Activated CD8-positive, alpha-beta memory T cell treated with anti-CD3 and anti-CD28 coated beads for 4 hours (primary cell): ENCODE measurements at places on chromosomes 4 and X.

DNA sequence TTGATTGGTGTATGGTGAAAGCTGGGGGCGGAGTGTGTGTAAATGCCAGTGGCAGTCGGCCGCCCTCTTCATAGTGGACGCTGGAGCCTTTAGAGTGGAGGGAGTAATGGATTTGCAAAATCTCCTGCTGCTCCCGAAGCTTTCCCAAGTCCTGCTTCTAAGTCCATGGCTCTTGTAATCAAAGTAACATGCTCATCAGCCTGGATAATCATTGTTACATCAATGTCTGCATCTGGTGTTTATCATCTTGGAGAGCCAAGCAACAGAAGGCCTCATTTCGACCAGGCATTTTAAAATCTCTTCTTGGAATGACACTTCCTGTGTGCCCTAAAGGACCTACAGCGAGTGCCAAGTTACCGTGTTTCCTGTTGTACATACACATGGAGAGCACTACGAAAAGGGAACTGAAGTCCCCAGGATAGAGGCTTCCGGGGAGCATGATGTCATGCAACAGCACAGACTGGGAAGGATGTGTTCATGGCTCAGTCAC lies 32.2 kb downstream of the UNC5C start:
- no peak for DNase-seq

DNA sequence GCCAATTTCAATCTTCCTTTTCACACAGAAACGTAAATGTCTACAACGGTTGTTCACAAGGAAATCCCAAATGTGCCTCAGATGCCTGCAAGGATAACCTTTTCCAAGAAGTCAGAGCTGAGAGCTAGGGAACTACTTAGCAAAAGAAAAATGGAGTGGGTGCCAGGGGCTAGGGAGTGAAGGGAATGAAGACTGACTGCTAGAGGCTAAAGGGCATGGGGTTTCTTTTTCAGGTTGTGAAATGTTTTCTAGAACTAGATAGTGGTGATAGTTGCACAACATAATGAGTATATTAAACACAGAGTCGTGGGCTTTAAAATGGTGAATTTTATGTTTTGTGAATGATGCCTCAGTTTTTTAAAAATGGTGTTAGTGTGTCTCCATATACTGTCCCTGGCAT lies 53.4 kb downstream of the CD99L2 start:
- DNase-seq, result no peak

DNA sequence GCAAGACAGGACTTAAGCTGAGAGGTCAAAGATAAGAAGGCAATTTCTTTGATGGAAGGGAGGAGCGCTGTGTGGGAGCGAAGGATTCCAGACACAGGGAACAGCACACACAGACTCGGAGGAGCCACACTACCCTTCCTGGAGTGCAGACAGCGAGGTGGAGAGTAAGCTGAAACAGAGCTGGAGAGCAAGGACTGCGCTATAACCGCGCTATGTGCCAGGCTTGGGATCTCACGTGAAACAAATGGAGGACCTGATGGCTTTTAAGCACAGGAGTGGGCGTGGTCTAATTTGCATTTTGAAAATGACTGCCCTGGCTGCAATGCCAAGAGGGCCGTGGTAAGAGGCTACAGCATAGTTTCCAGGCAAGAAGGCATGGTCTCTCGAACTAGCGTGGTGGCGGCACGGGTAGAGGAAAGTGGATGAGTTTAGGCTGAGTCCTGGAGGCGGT lies 113.9 kb upstream of the SORBS2 start:
- DNase-seq, result no peak

DNA sequence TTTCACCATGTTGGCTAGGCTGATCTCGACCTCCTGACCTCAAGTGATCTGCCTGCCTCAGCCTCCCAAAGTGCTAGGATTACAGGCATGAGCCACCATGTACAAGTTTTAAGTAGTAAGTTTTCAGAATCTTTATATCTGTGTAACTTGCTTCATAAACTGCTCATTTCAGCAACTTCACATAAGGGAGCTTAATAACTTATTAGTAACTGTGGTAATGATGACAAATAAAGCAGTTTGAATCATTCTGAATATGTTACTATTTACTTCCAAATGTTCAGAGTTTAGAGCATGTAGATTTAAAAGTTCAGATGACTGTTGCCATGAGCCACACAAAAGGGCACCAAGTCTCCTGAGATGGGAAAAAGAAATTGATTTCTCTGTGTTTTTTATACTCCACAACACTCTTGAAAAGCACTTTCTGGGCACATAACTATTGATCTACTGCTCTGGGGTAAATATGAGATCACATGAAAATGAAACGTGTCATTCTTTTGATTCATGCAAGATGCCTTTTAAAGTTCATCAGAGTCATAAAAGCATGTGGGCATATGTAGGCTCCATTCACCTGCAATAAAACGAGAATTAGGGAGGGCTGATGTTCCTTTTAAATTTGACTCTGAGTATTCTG lies 14.1 kb upstream of the CA5B start:
- DNase-seq, result no peak

DNA sequence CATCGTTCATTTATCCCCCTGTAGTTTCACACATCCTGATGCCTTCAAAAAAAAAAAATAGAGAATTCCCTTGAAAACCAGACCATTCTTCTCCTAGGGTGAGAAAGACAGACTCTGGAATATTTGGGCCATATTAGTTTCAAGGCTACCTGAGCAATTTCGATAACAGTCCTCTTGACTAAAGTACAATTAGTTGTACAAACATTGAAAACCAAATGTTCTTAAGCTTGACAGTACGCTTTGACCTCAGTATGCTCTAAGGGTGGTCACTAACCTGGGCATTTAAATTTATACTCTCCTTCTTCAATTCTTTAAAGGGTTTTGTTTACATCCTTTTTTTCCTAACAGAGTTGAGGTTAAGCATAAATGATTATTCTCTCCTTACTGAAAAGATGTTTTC lies 364.6 kb upstream of the FTHL17 start:
- no peak for DNase-seq

DNA sequence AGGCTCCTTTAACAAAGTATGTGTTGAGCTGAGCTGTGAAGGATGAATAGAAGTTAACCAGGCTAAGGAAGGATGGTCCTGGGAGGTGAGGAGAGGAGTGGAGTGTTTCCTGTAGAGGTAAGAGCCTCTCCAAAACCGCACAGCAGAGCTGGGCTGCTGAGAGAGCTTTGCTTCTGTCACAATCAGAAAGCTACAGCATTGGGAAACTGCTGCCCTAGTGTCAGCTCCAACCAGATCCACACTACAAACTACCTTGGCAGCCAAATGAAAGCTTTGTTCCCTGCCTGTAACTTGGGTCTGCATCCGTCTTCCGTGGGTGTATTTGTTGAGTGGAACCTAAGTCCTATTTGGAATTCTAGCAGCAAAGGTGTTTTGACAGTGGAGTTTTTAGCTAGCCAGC lies 91.8 kb downstream of the REPS2 start:
- no peak for DNase-seq

GRCh38 chrX:41394293-41394692 lies 52.9 kb upstream of the NYX start:
- no peak for DNase-seq

GRCh38 chr4:15318621-15319348 lies 109.0 kb upstream of the C1QTNF7 start:
- DNase-seq, result no peak

GRCh38 chrX:133369065-133369464 lies 46.2 kb downstream of the GPC4 start:
- no peak for DNase-seq
